Activated naive CD4-positive, alpha-beta T cell treated with anti-CD3 and anti-CD28 coated beads, Interleukin-2, amount 50 U/mL, for 72 hours (primary cell): ENCODE measurements at places on chromosomes 11 and 22. TPM values are rescaled to one million over a fixed set of nuclear protein-coding genes. Genes with fewer than 3 reads are reported as not detected.

The RELT gene
- 23.2 TPM for total RNA-seq

The SPDYC gene
- total RNA-seq = not detected

The TIGD3 gene
- total RNA-seq = 0.76 TPM

The UCP2 gene
- 271 TPM for total RNA-seq

The OR6A2 gene
- 0.10 TPM for total RNA-seq

The SPON1 gene
- 0.19 TPM for total RNA-seq

The CHST1 gene
- not detected for total RNA-seq

The LRRC74B gene
- total RNA-seq = not detected

The RAPSN gene
- total RNA-seq = not detected

DNA sequence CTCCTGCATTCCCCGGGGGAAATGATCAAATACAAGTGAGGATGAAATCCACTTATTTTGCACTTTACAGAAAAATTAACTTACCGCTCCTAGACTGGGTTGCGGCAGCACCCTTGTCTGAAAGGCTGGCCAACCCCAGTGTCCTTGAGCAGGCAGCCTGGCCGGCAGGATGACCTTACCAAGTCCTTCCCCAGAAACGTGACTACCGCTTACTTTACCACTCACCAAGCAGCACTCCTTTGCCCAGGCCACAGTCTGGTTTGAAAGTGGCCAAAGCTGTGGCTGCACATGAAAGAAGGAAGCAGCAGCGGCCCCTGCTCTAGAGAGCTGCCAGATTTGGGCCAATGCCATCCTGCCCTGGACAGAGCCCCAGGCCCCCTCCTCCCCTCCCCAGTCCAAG is 20.3 kb downstream of the MYH9 start:
- DNase-seq = no peak

DNA sequence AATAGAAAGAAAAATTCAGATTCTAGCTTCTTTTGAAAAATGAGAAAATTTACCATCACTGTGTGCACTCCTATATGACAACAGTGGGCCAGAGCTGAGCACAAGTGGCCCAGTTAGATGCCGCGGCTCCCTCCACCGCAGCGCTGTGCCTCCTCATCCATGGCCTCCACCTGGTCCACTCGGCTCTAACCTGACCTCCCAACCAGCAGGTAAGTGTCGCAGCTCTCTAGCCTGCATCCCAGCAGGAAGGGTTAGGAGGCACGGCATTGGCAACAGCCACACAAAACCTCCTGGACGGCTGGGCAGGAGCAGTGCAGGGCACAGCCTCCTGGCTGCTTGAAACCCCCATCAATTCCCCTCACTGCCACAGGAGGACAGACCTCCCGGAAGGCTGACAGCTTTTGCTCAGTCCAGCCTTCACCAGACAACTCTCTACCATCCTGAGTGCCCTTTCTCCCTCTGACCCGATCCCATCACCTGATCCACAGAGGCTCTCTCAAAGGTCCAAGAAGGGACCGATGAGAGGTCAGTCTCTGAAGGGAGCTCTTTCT is 76.1 kb downstream of the RPL27A start:
- no peak for DNase-seq

GRCh38 chr11:118690553-118691304 is 11.3 kb upstream of the TREH start:
- DNase-seq = peak; percentile 53

DNA sequence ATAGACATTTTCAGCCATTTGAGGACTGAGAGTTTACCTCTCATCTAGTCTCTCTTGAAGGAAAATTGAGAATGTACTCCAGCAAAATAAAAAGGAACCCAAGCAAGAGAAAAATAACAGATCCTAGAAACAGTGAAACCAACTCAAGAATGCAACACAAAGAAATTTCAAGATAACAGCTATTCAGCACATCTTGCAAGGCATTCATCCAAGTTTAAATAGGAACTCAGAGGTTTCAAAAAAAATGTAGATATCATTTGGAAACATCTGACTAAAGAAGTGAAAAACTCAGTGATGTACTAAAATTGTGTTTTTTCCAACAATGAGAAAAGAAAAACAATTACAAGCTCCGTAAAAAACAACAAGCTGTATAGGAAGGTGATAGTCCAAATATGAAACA is 76.4 kb downstream of the TMEM135 start:
- no peak for DNase-seq

DNA sequence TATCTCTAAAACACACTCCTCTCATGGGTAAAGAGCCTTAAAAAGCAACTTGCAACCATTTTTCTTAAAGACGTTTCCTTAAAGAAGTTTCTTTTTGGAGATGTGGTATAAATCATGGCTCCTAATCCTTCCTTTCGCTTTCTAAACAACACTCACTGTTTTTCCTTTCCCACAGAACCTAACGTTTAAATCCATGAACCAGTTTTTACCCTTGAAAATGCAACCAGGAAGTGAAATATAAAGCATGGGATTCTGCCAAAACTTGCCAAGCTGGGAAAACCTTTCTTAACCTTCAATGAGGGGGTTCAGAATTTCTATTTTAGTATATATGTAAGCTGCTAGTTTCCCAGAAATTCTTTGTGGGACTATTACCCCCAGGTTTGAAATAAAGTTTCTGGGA is 8.6 kb downstream of the PLEKHA7 start:
- no peak for DNase-seq

DNA sequence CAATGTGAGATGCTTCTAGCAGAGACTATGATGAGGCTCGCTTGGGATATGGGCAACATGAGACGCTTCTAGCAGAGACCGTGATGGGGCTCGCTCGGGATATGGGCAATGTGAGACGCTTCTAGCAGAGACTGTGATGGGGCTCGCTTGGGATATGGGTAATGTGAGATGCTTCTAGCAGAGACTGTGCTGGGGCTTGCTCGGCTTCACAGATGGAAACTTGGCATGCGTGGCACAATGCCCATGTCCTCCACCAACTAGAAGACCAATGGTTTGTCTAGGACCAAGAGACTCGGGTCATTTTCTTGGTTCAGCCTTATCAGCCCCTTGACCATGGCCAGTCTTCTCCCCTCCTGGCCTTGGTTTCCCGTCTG is 7.1 kb downstream of the MYEOV start:
- DNase-seq = no peak

- DNase-seq = no peak
Measured at GRCh38 chr11:77127920-77128691, at the start of gene MYO7A. MYO7A (plus strand) TSS chr11:77128246; CDS start chr11:77130635, 2,389 bp downstream.

DNA sequence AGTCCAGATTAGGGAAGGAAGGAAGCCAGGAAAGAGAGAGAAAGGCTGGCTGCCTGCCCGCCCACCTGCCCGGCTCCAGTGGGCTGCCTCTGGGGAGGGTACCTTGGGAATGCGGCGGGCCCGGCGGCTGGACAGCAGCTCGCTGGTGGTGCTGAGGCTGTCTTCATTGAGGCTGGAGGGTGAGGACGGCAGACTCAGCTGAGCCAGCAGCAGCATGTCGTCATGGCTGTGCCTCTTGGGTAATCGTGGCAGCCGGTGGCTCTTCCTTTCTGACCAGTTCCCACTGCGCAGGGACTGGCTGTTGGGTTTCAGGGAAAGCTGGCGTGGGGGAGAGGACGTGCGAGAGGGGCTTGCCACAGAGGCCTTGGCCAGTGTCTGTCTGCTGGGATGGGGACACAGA is 32.9 kb downstream of the RPL27A start:
- no peak for DNase-seq

DNA sequence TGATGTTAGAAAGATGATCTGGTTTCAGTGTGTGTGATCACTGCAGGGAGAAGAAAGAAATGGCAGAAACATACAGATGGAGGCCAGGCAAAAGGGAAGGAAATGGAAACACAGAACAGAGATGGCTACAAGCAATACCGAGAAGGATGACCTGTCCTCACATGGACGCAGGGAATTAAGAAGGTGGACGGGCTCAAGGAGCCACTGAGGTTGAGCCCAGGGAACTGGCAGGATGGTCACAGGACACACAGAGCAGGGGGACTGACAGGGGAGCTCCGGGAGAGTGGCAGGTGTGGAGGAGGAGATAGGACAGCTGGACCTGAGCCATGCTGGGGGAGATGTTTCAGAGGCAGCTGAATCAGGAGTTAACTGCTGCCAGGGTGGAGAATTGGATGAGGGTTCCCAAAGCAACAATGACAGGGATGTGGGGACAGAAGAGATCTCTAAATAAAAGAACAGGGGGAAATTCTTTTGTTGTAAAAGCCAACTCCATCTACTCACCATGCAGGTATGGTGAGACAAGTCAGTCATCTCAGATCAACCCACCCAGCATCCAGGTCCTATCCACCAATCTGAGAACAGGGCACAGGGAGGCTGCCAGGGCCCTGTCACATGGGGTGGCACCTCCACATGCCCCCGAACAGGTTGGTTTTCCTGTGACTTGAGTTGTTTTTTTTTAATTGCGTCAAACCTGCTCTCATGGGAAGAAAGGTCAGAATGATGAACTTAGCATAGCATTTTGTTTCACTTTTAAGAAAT is 26.3 kb downstream of the KLHL22 start:
- DNase-seq = no peak

GRCh38 chr22:27836181-27836580 is 34.6 kb upstream of the MN1 start:
- no peak for DNase-seq

GRCh38 chr11:67288198-67288451 is 978 bp upstream of the ANKRD13D start:
- no peak for DNase-seq

DNA sequence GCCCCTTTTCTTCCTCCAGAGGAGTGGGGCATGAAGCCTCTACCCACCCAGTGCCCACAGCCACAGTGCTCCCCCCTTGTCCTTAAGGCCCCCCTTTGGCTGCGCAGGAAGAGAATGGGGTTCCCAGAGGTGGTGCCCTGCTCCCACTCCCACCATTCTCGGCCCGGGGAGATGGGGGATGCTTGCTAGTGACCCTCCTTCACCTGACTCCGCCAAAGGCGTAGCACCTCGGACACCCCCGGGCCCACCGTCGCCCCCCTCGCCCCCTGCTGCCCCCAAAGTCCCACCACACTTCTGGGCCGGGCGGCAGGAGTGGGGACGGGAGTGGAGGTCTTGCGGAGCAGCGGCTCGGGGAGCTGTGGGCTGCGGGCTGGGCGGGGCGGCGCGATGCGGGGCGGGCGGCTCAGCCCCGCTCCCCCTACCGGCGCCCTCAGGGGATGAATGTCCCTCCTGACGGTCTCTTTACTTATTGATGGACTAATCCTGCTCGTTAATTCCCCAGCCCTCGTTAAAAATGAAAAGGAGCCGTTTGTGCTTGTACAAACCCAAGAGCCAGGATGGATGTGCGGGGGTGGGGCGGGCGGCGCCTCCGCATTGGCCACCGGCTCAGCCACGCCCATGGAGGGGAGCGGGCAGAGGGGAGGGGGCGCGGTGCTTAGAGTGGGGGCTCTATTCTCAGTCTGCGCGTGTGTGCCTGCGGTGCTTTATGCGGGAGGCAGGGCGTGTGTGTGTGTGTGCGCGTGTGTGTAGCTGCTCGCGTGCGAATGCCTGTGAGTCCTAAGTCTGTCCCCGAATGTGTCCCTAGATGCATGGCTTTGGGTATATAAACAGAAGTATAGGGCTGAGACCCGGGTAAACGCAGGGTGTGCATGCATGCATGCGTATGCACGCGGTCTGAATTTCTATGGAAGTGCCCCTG is 25.6 kb downstream of the SYT7 start:
- DNase-seq = no peak

- DNase-seq = no peak
Measured at GRCh38 chr22:50706481-50707125, 31.4 kb upstream of the ACR start.

GRCh38 chr22:20154602-20155187 is 3.8 kb upstream of the CCDC188 start:
- no peak for DNase-seq

DNA sequence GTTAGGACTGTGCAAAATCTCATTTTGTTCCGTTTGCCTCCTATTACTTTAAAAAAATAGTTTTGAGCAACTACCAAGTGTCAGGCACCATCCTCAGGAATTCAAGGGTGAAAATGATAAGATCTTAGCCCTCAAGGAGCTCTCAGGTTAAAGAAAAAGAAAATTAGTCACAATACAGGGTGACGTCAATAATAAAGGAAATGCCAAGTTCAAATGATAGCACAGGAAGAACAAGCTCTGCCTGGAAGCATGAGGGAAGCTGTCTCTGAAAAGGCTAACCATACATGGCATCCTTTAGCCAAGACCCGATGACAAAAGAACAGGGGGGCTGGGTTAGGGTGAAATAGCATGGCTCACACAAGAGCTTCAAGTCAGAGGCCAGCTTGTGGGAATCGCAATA is 11.1 kb upstream of the MPZL2 start:
- no peak for DNase-seq

- no peak for DNase-seq
Measured at GRCh38 chr11:119936426-119936825, 201.5 kb downstream of the TRIM29 start.

GRCh38 chr22:40044870-40045834 is 50.4 kb downstream of the FAM83F start:
- peak; percentile 80 for DNase-seq

GRCh38 chr11:27976262-27976661 is 131.7 kb downstream of the KIF18A start:
- DNase-seq = no peak

- DNase-seq = no peak
Measured at GRCh38 chr11:60992842-60993409, 21.4 kb downstream of the CD6 start.
